ENCODE measurements at places on chromosomes 5 and 9.

DNA sequence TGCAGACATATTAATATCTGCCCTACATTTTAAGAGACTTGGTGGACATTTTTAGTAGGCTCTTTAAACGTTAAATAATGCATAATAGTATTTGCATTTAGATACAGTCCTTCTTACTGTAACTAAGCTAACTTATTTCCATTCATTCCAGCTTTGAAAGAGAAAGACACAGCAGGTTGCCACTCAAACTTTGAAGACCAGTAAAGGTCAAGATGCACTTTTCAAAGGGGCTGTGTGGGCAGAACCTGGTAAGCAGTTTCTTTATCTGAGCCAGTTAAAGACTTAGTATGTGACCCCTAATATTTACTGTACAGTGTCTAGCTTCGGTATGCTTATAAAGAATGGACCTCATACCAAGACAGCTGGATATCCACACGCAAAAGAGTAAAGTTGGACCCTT lies 20.8 kb downstream of the PLGRKT start:
- no peak for DNase-seq

- peak; percentile 23 for DNase-seq
Measured at GRCh38 chr5:144183254-144183889, 12.7 kb downstream of the KCTD16 start.

GRCh38 chr5:133827011-133827410 lies 141.4 kb downstream of the C5orf15 start:
- DNase-seq = no peak

DNA sequence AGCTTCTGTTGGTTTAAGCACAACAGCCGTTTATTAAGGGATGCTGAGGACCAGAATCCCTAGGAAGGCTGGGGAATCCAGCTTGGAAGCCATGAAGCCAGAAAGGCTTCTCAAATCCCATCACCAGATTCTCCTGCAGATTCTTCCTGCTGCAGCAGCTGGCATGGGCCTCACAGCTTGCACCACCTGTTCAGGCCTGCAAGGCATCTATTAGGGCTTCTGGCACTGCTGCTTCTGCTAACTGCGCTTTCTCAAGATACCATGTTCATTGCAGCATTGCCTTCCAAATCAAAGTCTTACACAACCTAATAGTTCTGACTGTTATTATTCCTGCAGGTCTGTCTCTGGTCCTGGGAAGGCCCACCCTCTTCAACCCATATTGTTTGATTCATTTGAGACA lies 51.2 kb upstream of the ZNF366 start:
- DNase-seq = peak; percentile 33

DNA sequence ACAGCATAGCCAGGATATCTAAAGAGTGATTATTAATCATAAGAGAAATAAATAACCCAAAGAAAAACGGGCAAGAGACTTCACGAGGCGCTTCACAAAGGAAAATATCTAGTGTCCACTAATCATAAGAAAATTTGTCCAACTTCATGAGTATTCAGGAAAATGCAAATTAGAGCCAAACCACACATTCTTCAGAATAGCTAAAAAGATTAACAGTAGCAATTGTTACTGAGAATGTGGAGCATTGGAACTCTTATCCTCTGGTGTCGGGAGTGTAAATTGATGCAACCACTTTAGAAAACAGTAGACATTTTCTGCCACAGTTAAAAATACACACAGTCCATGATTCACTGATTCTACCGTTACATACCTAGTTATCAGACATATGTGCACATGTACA lies 145.7 kb downstream of the CWC27 start:
- DNase-seq = no peak

DNA sequence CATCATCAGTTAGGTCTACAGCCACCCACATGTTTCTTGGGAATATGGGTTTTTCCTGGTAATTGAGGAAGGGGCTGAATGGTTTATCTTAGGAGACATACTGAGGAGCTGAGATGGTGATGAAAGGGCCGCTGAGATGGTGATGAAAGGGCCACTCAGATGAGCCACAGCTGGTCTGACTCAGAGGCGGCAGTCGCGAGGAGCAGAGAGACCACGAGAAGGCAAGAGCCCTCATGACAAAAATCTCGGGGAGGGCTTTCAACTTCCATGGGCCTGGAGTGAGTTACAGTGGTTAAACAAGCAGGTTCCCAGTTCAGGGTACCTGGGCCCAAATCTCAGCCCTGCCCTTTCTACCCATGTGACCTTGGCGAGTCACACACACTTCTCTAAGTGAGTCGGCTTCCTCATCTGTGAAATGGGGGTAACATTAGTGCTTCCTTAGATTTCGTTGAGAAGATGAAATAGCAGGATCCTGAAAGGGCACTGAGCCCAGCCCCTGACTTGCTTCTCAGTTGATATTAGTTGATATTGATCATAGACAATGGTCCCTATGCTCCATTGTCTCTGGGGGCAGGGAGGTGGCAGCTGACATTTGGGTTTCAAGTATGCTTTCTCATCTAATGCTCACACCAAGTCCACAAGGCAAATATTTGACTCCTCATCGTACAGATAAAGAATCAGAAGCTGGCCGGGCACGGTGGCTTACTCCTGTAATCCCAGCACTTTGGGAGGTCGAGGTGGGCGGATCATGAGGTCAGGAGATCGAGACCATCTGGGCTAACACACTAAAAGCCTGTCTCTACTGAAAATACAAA lies 169.5 kb downstream of the RGS3 start:
- DNase-seq = no peak

DNA sequence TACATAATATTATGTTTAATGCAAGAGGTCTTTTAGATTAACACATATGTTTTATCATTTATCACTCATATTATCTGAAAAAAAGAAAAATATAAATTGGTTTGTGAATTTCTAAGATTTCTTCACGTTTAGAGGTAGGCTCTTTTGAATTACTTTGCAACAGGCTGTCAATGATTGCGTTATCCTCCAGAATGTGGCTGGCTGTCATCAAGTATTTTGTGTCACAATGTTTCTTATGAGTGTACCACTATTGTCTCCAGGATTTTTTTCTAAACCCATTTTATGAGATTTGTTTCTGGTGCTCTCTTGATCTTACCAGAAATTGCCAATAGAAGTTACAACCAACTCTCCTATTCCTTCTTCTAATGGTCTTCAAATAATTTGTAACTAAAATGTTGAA lies 307.9 kb downstream of the DMAC1 start:
- DNase-seq = no peak

DNA sequence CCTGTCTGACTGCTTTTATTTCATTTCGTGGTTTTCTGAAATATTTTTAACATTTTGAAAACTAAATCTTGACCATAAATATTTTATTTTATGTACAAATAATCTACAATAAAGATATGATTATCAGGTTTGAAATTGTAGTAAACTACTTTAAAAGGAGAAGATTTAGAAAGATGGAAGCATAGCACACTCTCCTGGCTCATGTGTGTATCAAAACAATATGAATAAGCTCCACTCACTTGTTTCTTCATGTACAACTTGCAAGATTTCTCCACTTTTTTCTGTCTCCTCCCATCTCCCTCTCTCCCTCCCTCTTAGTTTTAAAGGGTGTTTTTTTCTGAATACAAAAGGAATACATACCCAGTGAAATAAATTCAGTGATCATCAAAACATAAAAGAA lies 15.4 kb upstream of the VPS13A start:
- DNase-seq = no peak

DNA sequence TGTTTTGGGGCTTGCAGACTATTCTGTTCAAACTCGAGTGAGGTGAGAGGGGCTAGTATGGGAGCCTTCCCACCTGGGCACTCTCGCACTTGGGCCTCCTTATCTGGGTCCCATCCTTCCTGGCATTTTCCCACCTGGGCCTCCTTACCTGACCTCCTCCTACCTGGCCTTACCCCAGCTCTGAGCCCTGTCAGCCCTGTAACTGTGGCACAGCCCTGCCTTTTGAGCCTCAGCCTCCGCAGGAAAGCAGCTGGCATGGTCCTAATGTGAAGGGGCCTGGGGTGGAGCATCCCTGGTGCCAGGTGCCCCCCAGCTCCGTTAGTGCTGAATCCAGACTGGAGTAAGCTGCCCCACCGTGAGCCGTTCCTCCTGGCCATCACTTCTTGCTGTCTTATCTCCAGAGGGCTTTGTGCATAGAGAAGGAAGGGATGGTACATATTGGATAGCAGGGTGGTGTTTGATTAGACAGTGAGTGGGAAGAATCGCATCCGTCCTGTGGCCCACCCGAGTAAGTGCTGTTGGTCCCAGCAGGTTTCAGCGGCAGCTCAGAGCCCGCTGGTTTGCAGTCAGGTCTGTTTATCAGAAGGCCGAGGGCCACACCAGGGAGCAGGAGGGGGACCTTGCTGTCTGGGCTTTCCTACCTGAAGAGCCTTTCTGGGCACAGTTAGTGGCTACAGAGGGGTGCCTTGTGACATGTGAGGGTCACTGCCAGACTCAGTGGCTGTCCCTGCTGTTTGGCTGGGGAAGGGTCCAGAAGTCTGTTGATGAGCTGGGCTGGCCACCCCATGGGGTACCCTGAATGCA lies 76.5 kb downstream of the WNK2 start:
- no peak for DNase-seq

All from cerebellum (tissue), 4 donors.